Activated T-helper 2 cell treated with anti-CD3 and anti-CD28 coated beads, Interferon-gamma antibody, Interleukin-2, Interleukin-4, amounts not matched to agents 10 μg/mL and 5 μg/mL and 100 μg/mL, durations not matched to agents 14 hours and 24 hours and 36 hours (primary cell): ENCODE measurements at places on chromosomes 5 and 9.

DNA sequence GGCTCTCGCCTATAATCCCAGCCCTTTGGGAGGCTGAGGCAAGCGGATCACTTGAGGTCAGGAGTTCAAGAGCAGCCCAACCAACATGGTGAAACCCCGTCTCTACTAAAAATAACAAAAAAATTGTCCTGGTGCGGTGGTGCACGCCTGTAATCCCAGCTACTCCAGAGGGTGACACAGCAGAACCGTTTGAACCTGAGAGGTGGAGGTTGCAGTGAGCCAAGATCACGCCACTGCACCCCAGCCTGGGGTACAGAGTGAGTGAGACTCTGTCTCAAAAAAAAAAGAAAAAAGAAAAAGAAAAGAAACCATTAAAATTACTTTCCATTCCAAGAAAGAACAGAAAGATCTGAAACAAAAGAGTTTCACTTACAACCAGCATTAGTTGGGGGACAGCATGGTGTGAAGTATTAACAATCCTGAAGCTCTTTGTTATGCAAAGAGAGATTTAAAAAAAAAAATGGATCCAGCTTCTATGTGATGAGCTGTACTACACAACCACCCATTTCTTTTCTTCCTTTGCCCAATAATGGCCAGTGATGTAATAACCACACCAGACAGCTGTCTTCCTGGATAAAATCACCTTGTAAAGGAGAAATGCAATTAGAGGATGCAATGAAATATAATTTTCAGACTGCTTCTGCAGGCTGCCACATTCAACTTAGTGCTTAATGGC lies 76.9 kb downstream of the MED27 start:
- H3K27me3 ChIP-seq, result no peaks in the 10 kb centered on the region
- H3K4me3 ChIP-seq, result no peak overlapping the region
- peaks cover 16% of the 10 kb centered on the region for H3K36me3 ChIP-seq
- no peak for DNase-seq
- H3K27ac ChIP-seq, result no peak overlapping the region
- peaks cover 39% of the 10 kb centered on the region for H3K4me1 ChIP-seq

GRCh38 chr9:86175743-86176456 lies 76.5 kb upstream of the GOLM1 start:
- H3K4me1 ChIP-seq, result no peaks in the 10 kb centered on the region
- no peak overlapping the region for H3K4me3 ChIP-seq
- DNase-seq, result no peak
- peaks cover 4% of the 10 kb centered on the region for H3K27me3 ChIP-seq
- no peaks in the 10 kb centered on the region for H3K36me3 ChIP-seq

GRCh38 chr9:108436448-108436847 lies 419.3 kb downstream of the ACTL7B start:
- no peaks in the 10 kb centered on the region for H3K4me1 ChIP-seq
- no peaks in the 10 kb centered on the region for H3K27me3 ChIP-seq
- no peaks in the 10 kb centered on the region for H3K36me3 ChIP-seq

- no peaks in the 10 kb centered on the region for H3K27me3 ChIP-seq
- no peak overlapping the region for H3K27ac ChIP-seq
- no peaks in the 10 kb centered on the region for H3K4me1 ChIP-seq
- DNase-seq, result no peak
- H3K4me3 ChIP-seq, result no peak overlapping the region
Observed at GRCh38 chr5:27477550-27477949, 439.2 kb upstream of the CDH9 start.

DNA sequence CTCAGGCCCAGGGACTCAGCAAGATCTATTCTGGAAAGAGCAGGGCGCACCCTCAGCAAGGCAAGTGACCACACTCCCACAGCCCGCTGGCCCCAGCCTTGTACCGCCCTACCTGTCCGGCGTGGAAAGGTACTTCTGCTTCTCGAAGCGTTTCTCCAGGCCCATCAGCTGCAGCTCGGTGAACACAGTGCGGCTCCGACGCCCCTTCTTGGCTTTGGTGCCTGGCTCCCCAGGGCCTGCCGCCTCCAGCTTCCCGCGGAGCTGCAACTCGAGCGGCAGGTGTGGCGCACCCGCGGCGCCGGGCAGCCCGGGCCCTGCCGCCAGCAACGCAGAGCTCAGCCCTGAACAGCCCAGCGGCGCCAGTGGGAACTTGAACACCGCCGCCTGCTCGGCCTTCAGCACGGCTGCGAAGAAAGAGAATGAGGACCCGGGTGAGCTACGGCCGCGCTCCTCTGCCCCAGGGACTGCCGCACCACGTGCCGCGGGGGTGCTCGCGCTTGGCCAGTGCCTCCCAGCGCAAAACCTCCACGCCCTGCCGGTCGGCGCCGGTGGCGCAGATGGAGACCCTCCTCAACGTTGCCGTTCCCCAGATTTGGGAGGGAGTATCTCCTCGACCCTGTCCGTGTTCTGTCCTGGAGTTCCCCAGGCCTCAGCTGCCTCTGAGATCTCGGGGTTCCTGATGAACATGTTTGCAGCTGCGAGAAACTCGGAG lies 2.2 kb downstream of the BARX1 start:
- H3K27ac ChIP-seq, result peak overlapping the region; percentile 20
- peaks cover 69% of the 10 kb centered on the region for H3K27me3 ChIP-seq
- no peak overlapping the region for H3K4me3 ChIP-seq
- peaks cover 26% of the 10 kb centered on the region for H3K4me1 ChIP-seq
- H3K36me3 ChIP-seq, result peaks cover 10% of the 10 kb centered on the region

DNA sequence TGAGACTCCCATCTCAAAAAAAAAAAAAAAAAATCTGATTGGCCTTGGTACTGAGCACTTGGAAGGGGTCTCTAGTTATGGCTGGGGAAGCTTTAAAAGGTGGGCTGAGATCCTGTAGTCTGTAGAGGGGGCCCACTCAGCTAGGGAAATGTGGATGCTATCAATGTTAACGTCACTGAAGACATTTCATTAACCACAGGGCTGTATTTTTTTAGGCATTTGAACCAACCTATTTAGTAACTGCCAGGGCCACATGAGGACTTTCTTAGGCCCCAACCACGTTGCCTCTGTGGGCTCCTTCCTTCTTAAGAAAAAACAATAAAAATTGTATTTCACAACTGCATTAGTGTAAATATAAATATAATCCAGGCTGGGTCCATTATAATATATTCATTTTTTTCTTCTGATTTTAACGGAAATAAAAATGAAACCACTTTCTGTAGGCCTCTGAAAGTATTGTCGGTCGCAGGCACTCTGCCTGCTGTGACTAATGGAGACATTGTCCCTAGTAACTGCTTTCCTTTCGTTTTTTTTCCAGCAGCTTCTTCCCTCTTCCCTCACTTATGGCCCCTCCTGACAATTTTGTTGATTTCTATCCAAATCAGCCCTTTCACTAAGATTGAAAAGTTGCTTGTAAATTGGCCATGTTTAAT lies 71.6 kb downstream of the GCNT1 start:
- no peak overlapping the region for H3K4me3 ChIP-seq
- H3K4me1 ChIP-seq, result peaks cover 15% of the 10 kb centered on the region
- no peak for DNase-seq
- H3K27ac ChIP-seq, result no peak overlapping the region
- H3K36me3 ChIP-seq, result no peaks in the 10 kb centered on the region

DNA sequence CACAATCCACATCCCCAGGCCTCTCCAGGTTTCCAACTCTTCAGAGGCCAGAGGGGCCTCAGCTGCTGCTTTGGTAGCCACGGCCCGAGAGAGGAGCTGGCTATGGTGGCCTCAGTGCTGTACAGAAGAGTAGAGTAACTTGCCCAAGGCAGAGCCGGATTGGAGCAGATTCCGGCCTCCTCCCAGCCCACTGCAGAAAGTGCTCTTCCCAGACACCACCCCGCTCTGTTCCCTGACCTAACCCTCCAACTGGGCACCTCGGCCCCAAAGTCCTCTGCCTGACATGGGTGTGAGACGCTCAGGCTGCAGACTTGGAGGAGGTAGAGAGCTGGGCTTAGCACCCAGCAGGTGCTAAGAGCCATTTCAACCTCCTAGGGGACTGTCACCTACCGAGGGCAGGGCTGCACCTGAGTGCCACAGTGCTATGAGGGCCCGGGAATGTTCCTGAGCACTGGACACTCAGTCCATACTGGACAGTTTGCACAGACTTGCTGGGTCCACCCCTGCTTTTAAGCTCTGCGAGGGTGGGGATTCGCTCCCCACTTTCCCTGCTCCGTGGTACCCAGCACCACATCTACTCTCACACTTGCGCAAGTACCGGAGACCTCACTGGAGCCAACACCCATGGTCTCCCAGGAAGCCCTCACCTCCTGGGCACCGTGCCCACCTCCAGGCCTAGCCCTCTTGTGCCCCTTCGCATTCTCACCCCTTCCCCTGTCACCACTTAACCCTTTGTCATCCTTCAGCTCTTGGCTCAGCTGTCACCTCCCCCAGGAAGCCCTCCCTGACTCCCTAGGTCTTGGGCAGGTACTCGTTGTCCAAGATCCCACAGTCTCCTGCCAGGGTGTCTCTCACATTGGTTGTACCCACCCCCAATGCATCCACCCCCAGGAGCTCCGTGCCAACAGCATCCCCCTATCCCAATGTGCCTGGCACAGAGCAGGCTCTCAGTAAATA lies 49.8 kb downstream of the DBH start:
- no peak overlapping the region for H3K4me3 ChIP-seq
- no peak for DNase-seq
- H3K4me1 ChIP-seq, result peaks cover 17% of the 10 kb centered on the region
- no peak overlapping the region for H3K27ac ChIP-seq
- H3K27me3 ChIP-seq, result no peaks in the 10 kb centered on the region

- no peak overlapping the region for H3K4me3 ChIP-seq
- no peak for DNase-seq
- peaks cover 44% of the 10 kb centered on the region for H3K4me1 ChIP-seq
- no peaks in the 10 kb centered on the region for H3K36me3 ChIP-seq
Observed at GRCh38 chr5:76299592-76299991, 103.5 kb upstream of the IQGAP2 start.

DNA sequence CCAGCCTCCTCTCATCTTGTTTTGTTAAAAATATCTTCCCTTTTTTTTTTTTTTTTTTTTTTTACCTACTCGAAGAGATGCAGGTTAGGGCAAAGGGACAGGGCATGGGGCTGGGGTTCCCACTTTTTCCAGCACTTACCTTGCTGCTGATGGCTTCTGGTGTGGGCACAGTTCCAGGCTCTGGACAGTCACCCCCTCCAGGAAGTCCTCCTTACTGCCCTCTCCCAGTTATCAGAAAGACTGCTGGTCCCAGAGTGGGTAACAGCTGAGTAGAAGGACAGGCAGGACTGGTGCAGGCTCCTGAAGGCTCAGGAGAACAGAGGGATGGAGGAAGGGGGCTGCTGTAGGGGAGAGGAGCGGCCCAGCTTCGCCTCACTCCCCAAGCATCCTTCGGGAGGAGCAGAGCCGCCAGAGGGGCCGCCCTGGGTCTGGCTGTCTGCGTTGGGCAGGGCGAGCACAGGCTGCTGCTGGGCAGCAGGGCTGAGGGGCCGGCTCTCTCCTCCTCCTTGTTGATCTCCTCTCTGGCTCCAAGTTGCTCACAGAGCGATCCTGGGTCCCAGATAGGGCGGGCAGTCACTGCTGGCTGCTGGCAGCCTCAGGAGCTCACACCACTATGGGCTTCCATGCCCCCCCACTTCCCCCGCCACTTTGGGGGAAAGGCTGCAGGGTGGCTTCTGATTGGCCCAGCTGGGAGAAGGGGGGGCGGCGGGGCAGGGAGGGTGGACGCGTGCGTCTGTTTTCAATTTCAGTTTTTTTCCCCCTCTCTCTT lies at the start of gene PDGFRB:
Gene PDGFRB, minus strand, starts transcription at position 588 of the 769 bp plus-strand sequence. CDS start 18,798 bp downstream, outside the sequence.
- H3K36me3 ChIP-seq, result no peaks in the 10 kb centered on the region
- no peak for DNase-seq
- H3K27ac ChIP-seq, result no peak within 1 kb of the TSS
- peak within 1 kb of the TSS; percentile 77 for H3K4me3 ChIP-seq

GRCh38 chr5:45521067-45521466 lies 175.1 kb downstream of the HCN1 start:
- no peaks in the 10 kb centered on the region for H3K27me3 ChIP-seq
- no peak overlapping the region for H3K27ac ChIP-seq
- no peak for DNase-seq

- no peak for DNase-seq
- no peak overlapping the region for H3K27ac ChIP-seq
- H3K36me3 ChIP-seq, result no peaks in the 10 kb centered on the region
- peaks cover 17% of the 10 kb centered on the region for H3K4me1 ChIP-seq
- peak overlapping the region; percentile 49 for H3K4me3 ChIP-seq
- peaks cover 85% of the 10 kb centered on the region for H3K27me3 ChIP-seq
Observed at GRCh38 chr9:37026113-37026930, 7.7 kb downstream of the PAX5 start.

GRCh38 chr9:19471737-19472648 lies 63.2 kb downstream of the ACER2 start:
- peaks cover 13% of the 10 kb centered on the region for H3K4me1 ChIP-seq
- H3K36me3 ChIP-seq, result no peaks in the 10 kb centered on the region
- peak overlapping the region; percentile 17 for H3K4me3 ChIP-seq
- peaks cover 11% of the 10 kb centered on the region for H3K27me3 ChIP-seq
- no peak for DNase-seq

DNA sequence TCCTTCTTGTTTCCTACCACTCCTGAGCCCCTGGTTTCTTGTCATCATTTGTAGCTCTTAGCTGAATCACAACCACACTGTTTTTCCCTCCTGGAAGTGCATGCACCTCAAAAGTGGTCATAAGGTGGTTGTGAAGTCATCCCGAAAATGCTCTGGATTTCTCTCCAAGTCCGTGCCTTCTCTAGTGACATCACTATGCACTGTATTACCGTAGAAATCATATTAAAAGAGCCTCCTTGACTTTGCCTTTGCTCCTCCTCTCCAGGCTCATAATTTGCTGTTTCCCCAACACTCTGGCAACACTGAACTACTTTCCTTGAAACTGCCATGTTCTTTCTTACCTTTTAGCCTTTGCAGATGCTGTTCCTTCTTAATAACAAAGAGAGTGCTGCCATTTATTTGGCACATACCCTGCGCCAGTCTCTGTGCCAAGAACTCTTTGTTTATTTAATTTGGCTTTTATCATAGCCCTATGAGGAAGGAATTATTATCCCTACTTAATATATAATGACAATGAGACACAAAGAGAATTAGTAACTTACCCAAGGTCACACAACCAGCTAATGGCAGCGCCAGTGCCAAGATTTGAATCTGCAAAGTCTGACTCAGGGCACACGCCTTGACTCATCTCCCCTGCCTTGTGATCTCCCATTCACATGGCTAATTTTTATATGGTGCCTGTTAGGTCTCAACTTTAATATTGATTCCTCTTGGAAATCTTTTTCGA lies 115.4 kb downstream of the KIF4B start:
- H3K27ac ChIP-seq, result no peak overlapping the region
- H3K4me3 ChIP-seq, result no peak overlapping the region
- H3K4me1 ChIP-seq, result no peaks in the 10 kb centered on the region
- DNase-seq, result no peak
- H3K36me3 ChIP-seq, result no peaks in the 10 kb centered on the region
- peaks cover 1% of the 10 kb centered on the region for H3K27me3 ChIP-seq

- no peak overlapping the region for H3K4me3 ChIP-seq
- DNase-seq, result no peak
- H3K36me3 ChIP-seq, result no peaks in the 10 kb centered on the region
- H3K27me3 ChIP-seq, result no peaks in the 10 kb centered on the region
- no peak overlapping the region for H3K27ac ChIP-seq
Observed at GRCh38 chr5:4740156-4740555, 400.0 kb upstream of the ADAMTS16 start.

DNA sequence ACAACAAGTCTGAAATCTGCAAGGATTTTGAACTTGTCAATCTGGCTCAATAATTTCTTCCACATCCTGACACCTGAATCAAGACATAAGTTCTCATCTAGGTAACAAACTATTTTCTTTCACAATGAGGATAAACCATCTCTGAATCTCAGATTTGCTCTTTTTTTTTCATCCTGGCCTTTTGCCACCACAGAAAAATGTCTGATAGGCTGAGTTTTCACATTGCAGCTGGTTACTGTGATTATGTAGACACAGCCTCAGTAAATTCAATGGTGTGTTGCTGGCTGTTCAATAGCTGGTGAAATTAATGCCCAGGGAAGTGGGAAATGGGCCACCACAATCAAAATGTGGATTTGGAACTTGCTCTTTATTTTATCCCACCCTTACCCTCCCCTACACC lies 2.8 kb upstream of the ADRA1B start:
- H3K36me3 ChIP-seq, result no peaks in the 10 kb centered on the region
- H3K27me3 ChIP-seq, result peaks cover 51% of the 10 kb centered on the region
- no peak overlapping the region for H3K27ac ChIP-seq
- DNase-seq, result no peak
- H3K4me1 ChIP-seq, result peaks cover 2% of the 10 kb centered on the region
